Activated T-helper 2 cell treated with anti-CD3 and anti-CD28 coated beads, Interferon-gamma antibody, Interleukin-2, Interleukin-4, amounts not matched to agents 10 μg/mL and 5 μg/mL and 100 μg/mL, durations not matched to agents 14 hours and 24 hours and 36 hours (primary cell): ENCODE measurements at places on chromosomes 7 and 10. TPM values are rescaled to one million over a fixed set of nuclear protein-coding genes. Genes with fewer than 3 reads are reported as not detected.

The EN2 gene
- not detected in 2 replicates for total RNA-seq

The CYP26A1 gene
- not detected in 2 replicates for total RNA-seq

The STEAP1B gene
- 0.30 and 0.32 TPM in 2 replicates for total RNA-seq

The SPDYE16 gene
- total RNA-seq, result 0.14 and 0.30 TPM in 2 replicates

The CPA2 gene
- total RNA-seq, result 0.14 TPM in 1 of 2 replicates, not detected in the other

The ATP6V0A4 gene
- not detected in 2 replicates for total RNA-seq

The DKK1 gene
- not detected in 2 replicates for total RNA-seq

The EEF1AKMT2 gene
- 20.9 and 21.0 TPM in 2 replicates for total RNA-seq

The TUBAL3 gene
- total RNA-seq, result not detected in 2 replicates

The EMX2 gene
- total RNA-seq, result not detected in 2 replicates

The ARMC3 gene
- total RNA-seq, result not detected in 2 replicates

The GATA3 gene
- 281 and 293 TPM in 2 replicates for total RNA-seq

The LRRC18 gene
- total RNA-seq, result not detected in 2 replicates

The ZNF503 gene
- total RNA-seq, result 0.30 and 0.34 TPM in 2 replicates

The RELN gene
- total RNA-seq, result not detected in 2 replicates

The CASD1 gene
- 17.7 and 21.3 TPM in 2 replicates for total RNA-seq

The POLL gene
- 32.4 and 33.4 TPM in 2 replicates for total RNA-seq

The MPP7 gene
- 0.60 and 0.73 TPM in 2 replicates for total RNA-seq

The VGF gene
- 0.23 and 0.41 TPM in 2 replicates for total RNA-seq

The MCM10 gene
- 73.3 and 78.5 TPM in 2 replicates for total RNA-seq

The TMEM184A gene
- 0.23 TPM in 1 of 2 replicates, not detected in the other for total RNA-seq

The FFAR4 gene
- total RNA-seq, result not detected in 2 replicates

The BAIAP2L1 gene
- 1.9 TPM in 2 replicates for total RNA-seq

The GNAT3 gene
- not detected in 2 replicates for total RNA-seq

The GRM8 gene
- total RNA-seq, result not detected in 2 replicates

The ICA1 gene
- total RNA-seq, result 3.9 and 4.8 TPM in 2 replicates

The CDK1 gene
- total RNA-seq, result 89.1 and 91.4 TPM in 2 replicates

The PAX4 gene
- not detected in 2 replicates for total RNA-seq

The FOXI2 gene
- not detected in 2 replicates for total RNA-seq

The OGDHL gene
- total RNA-seq, result 3.7 and 3.9 TPM in 2 replicates

The MACC1 gene
- total RNA-seq, result not detected in 2 replicates

The ZNF467 gene
- not detected in 2 replicates for total RNA-seq
